ENCODE measurements at places on chromosomes 6 and 20. TPM values are rescaled to one million over a fixed set of nuclear protein-coding genes. Genes with fewer than 3 reads are reported as not detected.

Gene FAM184A
- 6.1 TPM for total RNA-seq

Gene OLIG3
- total RNA-seq, result not detected

Gene LAMA4
- not detected for total RNA-seq

Gene GFOD1
- 0.97 TPM for total RNA-seq

Gene SPATA25
- 4.7 TPM for total RNA-seq

Gene RIPOR3
- not detected for total RNA-seq

GRCh38 chr6:131982740-131983259, 31.6 kb upstream of the CCN2 start:
- no peak for DNase-seq

DNA sequence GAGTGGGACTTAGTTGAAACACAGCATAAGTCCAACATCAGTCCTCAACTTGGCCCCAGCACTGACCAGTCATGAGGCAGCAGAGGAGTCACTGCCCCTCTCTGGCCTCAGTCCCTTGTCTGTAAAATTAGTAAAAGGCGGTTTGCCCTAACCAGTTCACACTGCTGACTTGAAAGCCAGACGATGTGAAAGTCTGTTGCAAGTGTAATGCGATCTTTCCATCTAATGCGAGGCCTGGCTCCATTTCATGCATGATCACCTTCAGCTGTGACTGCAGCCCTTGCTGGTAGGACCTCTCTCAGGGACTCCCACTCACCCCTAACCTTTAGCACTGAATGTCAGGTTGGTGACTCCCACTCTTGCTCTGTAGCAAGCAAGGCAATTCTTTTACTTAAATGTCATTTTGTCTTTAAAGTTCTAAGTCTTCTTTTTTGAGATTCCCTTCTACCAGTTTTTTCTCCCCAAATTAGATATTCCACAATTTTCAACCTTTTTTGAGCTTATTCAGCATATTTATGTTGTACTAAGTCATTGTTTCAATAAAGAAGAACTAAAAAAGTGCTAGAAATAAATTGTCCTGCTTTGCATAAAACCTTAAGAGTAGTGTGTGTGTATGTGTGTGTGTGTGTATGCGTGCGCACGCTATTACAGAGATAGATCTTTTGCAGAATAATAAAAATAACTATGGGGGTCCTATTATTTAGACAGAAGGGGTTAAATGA, 245.5 kb downstream of the PACRG start:
- no peak for DNase-seq

DNA sequence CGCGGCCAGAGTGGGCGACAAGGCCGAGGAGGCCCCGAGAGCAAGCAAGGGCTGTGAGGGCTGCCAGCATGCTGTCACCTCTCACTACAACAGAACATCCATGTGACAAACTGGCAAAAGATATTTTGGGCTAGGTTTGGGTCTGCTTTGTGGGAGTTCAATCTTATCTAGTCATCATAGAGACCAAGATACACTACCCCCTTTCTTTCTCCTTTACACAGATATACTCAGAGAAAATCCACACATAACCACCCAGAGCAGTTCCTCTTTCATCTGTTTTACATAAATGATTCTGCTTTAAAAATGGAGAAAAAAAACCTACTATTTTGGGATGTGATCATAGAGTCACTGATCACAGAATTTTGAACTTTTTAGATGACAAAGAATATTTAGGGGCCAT, 16.8 kb downstream of the SOX4 start:
- no peak for DNase-seq

DNA sequence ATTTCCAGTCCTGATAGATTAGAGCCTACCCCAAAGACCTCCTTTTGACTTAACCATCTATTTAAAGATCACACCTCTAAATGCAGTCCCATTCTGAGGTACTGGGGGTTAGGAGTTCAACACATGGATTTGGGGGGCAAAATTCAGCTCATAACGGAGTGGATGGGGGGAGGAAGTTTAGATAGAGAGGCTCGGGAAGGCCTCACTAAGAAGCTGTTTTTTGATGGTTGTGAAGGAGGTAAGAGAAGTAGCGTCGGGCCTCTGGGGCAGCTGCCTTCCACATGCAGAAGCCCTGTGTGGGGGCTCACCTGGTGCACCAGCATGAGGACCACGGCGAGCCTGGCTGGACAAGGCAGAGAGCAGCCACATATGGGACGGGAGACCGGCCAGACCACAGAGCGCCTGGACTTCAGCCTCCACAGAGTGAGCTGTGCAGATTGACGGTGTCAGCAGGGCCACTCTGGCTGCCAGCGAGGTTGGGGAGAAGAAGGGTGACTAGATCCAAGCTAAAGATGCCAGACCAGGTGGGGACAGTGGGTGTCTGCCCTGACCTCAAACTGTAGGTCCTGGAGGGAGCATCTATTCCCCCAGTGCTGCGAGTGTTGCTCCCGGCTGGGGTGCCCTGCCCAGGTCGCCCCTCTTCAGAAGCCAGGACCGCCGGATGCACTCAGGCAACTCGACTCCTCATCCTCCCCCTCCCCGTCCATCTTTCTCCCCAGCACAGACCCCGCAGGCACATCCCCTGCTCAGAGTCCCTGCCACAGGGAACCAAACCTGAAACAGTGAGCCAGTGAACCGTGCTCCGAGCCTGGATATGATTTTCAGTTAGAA, 5.1 kb upstream of the SYNJ2 start:
- no peak for DNase-seq

- no peak for DNase-seq
These were observed 96.3 kb downstream of the RFPL4B start for GRCh38 chr6:112443179-112444065.

DNA sequence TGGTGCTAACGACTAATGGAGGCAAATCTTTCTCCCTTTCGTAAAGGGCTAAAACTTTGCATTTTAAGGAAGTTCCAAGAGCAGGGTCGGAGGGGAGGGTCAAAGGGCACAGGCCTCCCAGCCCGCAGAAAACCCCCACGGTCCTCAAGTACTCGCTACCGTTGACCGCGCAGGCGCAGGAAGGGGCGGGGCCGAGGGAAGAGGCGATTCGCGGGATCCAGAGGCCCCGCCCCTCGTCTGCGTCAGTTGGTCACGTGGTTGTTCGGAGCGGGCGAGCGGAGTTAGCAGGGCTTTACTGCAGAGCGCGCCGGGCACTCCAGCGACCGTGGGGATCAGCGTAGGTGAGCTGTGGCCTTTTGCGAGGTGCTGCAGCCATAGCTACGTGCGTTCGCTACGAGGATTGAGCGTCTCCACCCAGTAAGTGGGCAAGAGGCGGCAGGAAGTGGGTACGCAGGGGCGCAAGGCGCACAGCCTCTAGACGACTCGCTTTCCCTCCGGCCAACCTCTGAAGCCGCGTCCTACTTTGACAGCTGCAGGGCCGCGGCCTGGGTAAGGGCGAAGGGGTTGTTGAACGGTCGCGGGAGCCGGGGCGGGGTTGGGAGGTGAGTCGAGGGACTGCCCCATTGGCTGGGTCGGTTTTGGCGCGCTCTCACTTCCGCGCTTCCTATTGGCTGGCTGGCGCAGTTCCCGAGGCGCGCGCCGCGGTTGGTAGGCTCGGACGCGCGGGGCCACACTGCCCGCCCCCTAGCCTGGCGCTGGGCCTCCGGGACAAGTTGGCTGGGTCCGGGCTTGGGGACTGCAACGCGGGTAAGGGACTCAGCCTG, at the start of gene GMNN:
Gene GMNN (plus strand): TSS at position 242 of the 824 bp plus-strand sequence. CDS start 2,310 bp downstream, outside the sequence.
- DNase-seq, result peak; percentile 95

GRCh38 chr6:1496836-1497760, 107.7 kb downstream of the FOXF2 start:
- DNase-seq, result no peak

DNA sequence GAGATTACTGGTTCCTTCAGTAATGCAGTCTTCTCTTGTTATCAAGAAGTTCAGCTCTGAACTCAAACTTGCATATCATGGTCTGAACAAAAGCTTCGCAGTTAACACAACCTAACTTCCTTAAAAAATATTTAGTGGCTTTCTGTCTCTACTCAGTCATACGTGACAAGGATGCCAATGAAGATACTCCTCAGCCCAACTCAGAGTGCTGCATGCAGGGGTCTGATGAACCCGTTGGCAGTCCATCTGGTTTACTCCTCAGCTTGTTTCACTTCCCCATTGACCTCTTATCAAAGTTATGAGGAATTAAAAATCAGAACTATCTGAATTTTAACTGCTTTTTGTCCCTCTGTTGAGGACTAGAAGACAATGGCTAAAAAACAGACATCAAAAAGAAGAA, 56.6 kb upstream of the RIN2 start:
- DNase-seq, result no peak

DNA sequence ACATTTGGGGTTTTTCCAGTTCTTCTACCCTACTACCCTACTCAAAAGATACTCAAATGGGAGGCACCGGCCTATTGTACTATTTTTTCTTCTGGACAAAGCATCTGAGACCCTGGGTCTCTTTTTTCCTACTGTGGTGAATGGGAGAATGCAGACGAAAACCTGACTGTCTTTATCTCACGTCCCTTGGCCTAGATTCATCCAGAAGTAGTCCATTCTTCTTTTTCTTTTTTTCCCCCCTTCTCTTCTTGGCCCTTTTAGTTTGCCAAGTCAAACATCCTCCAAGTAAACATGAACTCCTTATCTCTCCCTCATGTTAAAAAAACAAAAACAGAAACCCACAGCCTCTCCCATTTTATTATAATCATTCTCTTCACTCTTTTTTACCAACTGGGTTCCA, 8.7 kb upstream of the ILRUN start:
- no peak for DNase-seq

GRCh38 chr6:34695729-34696188, 808 bp downstream of the ILRUN start:
- DNase-seq, result no peak

- no peak for DNase-seq
These were observed 41.9 kb upstream of the DEFB112 start for GRCh38 chr6:50091641-50092040.

DNA sequence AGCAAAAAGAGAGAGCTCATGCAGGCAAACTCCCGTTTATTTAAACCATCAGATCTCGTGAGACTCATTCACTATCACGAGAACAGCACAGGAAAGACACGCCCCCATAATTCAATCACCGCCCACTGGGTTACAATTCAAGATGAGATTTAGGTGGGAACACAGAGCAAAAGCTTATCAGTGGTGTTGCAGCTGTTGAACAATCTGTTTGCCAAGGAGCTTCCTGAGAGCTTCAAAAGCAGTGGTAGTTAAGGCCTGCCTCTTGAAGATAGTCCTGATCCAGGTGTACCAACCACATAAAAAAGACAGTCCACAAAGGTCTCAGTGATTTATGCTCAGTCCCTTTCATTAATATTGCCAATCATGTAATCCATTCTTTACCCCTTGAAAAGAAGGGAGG, 269.4 kb upstream of the IRAK1BP1 start:
- DNase-seq, result no peak

Measured in CD4-positive, alpha-beta memory T cell (primary cell).